Right renal cortex interstitium (tissue), 3 donors: ENCODE measurements at places on chromosomes 7 and 10. TPM values are rescaled to one million over a fixed set of nuclear protein-coding genes. Genes with fewer than 3 reads are reported as not detected.

GRCh38 chr7:22611758-22612079, 111.7 kb upstream of the STEAP1B start:
- no peak for DNase-seq

GRCh38 chr7:101691822-101692384, 62.8 kb upstream of the MYL10 start:
- DNase-seq, result no peak

Gene HMX3
- not detected for polyA plus RNA-seq

Gene HKDC1
- 16.9 TPM for polyA plus RNA-seq

Gene OR2A1
- 0.39 TPM for polyA plus RNA-seq

Gene CALY
- not detected for polyA plus RNA-seq

Gene NUTM2A
- polyA plus RNA-seq, result 1.9 TPM

Gene GIMAP8
- 9.4 TPM for polyA plus RNA-seq
